ENCODE measurements at places on chromosomes 1 and 21. TPM values are rescaled to one million over a fixed set of nuclear protein-coding genes. Genes with fewer than 3 reads are reported as not detected.

CDC14A gene
- total RNA-seq = 11.0 TPM

GRCh38 chr1:1928231-1929101, 9.4 kb upstream of the TMEM52 start:
- no peak for DNase-seq
- H3K4me1 ChIP-seq = no peaks in the 10 kb centered on the region
- H3K36me3 ChIP-seq = no peaks in the 10 kb centered on the region
- H3K27ac ChIP-seq = no peak overlapping the region
- no peak overlapping the region for H3K4me3 ChIP-seq

GPR161 gene
- 0.51 TPM for total RNA-seq

DNA sequence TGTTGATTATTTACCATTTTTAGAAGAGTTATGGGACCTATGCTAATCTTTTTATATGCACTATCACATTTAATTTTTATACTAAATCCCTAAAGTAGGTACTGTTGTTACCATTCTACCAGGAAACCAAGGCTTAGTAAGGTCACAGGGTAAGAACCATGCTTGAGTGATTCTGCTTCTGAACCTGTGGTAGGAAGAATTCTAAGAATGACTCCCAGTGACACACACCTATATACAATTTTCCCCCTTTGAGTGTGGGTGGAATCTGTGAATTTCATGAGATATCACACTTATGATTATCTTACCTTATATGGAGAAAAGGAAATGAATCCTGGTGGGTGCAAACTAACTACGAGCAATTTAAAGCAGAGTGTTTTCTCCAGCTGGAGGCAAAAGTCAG, 391.0 kb downstream of the USH2A start:
- no peak for DNase-seq
- H3K4me1 ChIP-seq = no peaks in the 10 kb centered on the region
- no peak overlapping the region for H3K27ac ChIP-seq

SPRR1B gene
- total RNA-seq = not detected

- H3K4me3 ChIP-seq = no peak overlapping the region
- H3K4me1 ChIP-seq = no peaks in the 10 kb centered on the region
- DNase-seq = no peak
- H3K27ac ChIP-seq = no peak overlapping the region
- no peaks in the 10 kb centered on the region for H3K36me3 ChIP-seq
- peaks cover 6% of the 10 kb centered on the region for H3K27me3 ChIP-seq
These were observed 8.1 kb upstream of the MT1HL1 start for GRCh38 chr1:237012361-237012760.

DNA sequence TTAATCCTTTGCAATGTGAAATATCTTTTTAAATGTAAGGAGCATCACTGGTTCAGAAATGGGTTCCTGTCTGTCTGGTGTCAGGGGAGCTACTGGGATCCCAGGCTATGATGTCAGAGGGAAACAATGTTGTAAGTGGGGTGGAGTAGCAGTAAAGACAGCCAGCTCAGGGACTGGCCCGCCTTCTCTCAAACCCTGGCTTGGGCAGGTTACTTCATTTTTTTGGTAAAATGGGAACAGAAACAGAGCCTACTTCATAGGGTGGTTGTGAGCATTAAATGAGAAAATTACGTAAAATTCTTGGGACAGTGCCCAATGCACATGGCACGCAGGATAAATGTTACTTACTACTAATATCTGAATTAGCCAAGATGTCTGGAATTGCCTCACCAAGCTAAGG, 30.7 kb upstream of the IL20 start:
- no peaks in the 10 kb centered on the region for H3K36me3 ChIP-seq
- DNase-seq = no peak
- H3K4me1 ChIP-seq = peaks cover 25% of the 10 kb centered on the region
- peaks cover 42% of the 10 kb centered on the region for H3K27me3 ChIP-seq

GRCh38 chr1:233828480-233828879, 76.0 kb upstream of the SLC35F3 start:
- no peaks in the 10 kb centered on the region for H3K27me3 ChIP-seq
- H3K4me3 ChIP-seq = no peak overlapping the region
- DNase-seq = no peak
- H3K27ac ChIP-seq = no peak overlapping the region
- no peaks in the 10 kb centered on the region for H3K36me3 ChIP-seq

- H3K4me1 ChIP-seq = peaks cover 2% of the 10 kb centered on the region
- no peak overlapping the region for H3K4me3 ChIP-seq
- no peak for DNase-seq
- H3K27me3 ChIP-seq = no peaks in the 10 kb centered on the region
- no peak overlapping the region for H3K27ac ChIP-seq
These were observed 74.4 kb downstream of the COL24A1 start for GRCh38 chr1:86082183-86082582.

FCRL1 gene
- not detected for total RNA-seq

DNA sequence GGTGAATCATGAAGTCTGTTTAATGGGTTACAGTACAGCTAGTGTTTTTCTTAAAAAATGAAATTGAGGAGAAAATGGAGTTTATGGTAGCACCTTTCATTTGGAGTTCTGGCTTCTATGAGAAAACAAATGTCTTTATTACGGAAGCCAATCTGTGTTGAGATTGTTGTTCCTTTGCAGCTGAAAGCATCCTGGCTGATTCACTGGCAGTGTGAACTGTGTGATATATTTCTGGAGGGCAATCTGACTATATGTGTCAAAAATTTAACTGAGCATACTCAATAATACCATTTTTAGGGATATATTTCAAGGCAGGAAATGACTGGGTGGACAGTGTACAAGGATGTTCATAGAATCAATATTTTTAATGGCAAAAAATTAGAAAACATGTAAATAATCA, 46.6 kb upstream of the LYST start:
- H3K4me3 ChIP-seq = no peak overlapping the region
- peaks cover 35% of the 10 kb centered on the region for H3K4me1 ChIP-seq
- H3K27ac ChIP-seq = peak overlapping the region; percentile 26
- H3K36me3 ChIP-seq = no peaks in the 10 kb centered on the region
- no peak for DNase-seq

DNA sequence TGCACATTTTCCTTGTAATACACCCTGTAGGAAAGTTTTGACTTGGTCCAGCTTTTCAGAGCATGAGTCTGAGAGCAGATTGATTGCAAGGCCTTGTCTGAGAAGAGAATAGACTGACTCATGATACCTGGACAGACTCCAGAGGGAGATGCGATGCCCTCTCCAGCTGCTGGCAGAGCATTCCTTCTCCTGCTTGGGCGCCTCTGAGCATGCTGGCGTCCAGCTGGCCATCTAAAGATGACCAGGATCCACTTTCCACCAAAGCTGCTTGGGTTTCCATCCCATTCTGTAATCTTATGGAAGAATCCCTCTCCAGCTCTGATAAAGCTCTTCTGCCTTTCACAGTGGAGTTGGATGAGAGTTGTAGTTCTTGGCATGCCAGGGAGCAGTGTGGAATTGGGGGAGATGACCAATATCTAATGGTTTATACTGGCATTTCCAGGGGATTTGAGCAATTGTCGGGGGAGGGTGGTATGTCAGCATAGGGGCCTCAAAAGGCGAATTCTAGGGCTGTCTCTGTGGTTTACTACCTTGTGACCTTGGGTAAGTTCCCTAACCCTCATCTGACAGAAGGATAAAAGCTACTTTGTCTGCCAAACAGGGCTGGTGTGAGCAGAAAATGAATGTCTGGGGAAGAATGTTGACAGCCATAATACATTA, 19.5 kb downstream of the SZRD1 start:
- peaks cover 53% of the 10 kb centered on the region for H3K4me1 ChIP-seq
- H3K27me3 ChIP-seq = no peaks in the 10 kb centered on the region
- H3K27ac ChIP-seq = peak overlapping the region; percentile 60

- no peak for DNase-seq
- H3K36me3 ChIP-seq = no peaks in the 10 kb centered on the region
- peaks cover 9% of the 10 kb centered on the region for H3K27me3 ChIP-seq
- H3K27ac ChIP-seq = no peak overlapping the region
- no peak overlapping the region for H3K4me3 ChIP-seq
- no peaks in the 10 kb centered on the region for H3K4me1 ChIP-seq
These were observed 53.9 kb downstream of the LAMC2 start for GRCh38 chr1:183239793-183240525.

IFNLR1 gene
- 5.3 TPM for total RNA-seq

GRCh38 chr1:29655145-29655544, 418.8 kb downstream of the PTPRU start:
- no peak overlapping the region for H3K27ac ChIP-seq
- H3K4me1 ChIP-seq = no peaks in the 10 kb centered on the region

S100A1 gene
- total RNA-seq = not detected

FMO2 gene
- not detected for total RNA-seq

DNA sequence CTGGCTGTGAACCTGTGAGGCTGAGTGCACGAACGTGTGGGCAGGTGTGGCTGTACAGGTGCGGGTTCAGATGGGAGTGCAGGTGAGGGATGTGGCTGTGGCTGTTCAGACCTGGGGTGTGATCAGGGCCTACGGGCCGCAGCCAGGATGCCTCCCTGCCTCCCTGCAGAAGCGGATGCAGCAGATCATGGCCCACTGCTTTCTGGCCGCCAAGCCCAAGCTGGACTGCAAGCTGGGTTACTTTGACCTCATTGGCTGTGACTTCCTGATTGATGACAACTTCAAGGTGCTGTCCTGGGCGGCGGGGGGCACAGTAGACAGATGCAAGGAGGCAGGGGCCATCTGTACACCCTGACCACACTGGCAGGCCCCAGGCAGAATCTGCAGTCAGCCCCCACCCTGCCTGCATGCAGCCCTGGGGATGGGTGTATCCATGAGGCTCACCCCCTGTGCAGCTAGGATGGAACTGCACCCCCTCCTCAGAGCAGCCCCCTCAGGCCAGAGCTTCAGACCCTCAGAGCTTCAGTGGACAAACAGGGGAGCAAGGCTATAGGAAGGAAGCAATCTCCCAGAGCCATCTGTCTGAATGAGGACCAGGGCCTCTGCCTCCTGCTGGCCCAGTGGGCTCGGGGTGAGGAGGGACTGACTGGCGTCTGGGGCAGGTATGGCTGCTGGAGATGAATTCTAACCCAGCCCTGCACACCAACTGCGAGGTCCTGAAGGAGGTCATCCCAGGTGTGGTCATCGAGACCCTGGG, 9.8 kb downstream of the TNFRSF18 start:
- peaks cover 9% of the 10 kb centered on the region for H3K4me1 ChIP-seq
- H3K27ac ChIP-seq = no peak overlapping the region
- peaks cover 25% of the 10 kb centered on the region for H3K36me3 ChIP-seq
- H3K4me3 ChIP-seq = no peak overlapping the region

RAB13 gene
- 6.5 TPM for total RNA-seq

DNA sequence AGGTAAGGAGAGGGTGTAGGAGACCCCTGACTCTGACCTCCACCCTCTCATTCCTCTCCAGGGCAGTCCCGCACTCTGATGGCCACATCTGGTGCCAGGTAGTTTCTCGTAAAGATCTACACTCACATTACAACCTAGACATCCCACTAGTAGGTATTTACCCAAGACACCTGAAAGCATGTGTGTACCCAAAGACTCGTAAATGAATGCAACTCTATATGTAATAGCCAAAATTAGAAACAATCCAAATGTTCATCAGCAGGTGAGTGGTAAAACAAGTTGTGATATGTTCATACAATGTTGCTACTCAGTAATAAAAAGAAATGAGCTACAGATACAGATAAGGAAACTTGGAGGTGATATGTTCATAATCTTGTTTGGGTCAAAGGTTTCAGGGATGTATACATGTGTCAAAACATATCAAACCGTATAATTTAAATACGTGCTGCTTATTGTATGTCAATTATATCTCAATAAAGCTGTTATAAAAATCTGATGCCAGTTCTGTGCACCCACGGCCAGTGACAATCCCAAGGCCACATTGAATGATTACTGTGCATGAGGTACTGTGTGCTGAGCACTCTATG, 37.8 kb upstream of the SLC2A1 start:
- no peak overlapping the region for H3K27ac ChIP-seq
- H3K27me3 ChIP-seq = no peaks in the 10 kb centered on the region
- no peak overlapping the region for H3K4me3 ChIP-seq
- no peaks in the 10 kb centered on the region for H3K36me3 ChIP-seq

Measured in activated CD4-positive, alpha-beta T cell treated with anti-CD3 and anti-CD28 coated beads, Interleukin-2, amount 10 ng/mL, durations not matched to agents 24 days and 14 days (primary cell).